ENCODE measurements at places on chromosomes 16 and 17.

GRCh38 chr17:75571197-75571884 lies 16.3 kb upstream of the MYO15B start:
- DNase-seq, result no peak

DNA sequence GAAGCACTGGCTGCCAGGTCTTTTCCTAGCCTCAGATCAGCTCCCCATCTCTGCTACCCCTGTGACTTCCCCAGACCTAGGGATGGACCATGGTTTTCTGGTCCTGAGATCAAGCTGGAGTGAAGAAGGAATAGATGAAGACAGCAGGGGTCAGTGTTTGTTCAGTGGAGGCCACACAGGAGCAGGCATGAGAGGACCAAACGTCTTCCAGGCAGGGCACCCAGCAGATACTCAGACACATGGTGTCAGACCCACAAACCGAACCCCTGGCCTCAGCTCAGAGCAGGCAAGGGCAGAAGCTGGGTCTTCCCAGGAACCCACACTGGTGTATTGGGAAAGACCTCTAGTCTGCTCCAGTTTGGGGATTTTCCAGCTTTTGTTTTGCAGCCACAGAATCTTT lies 189.7 kb downstream of the IRX5 start:
- DNase-seq, result no peak

- DNase-seq, result no peak
These were observed 106.2 kb downstream of the PHKB start for GRCh38 chr16:47567321-47567720.

- no peak for DNase-seq
These were observed 8.6 kb upstream of the DUSP14 start for GRCh38 chr17:37481001-37481665.

DNA sequence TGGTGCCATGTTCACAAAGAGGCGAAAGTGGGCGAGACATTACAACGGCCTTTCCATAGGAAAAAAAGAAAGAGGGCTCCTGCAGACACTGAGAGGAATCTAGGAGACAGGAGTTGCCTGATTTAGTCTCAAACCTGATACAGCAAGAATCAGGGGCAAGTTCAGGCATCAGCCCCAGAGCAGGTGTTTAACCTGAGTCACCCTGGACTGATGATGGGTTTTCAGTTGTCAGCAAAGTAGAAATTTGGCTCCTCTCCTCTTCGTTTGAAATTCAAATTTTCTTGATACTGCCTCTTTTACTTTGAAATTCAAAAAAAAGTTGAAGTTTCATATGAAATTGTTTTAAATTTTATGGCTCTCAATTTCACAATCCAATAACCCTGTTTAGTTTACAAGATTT lies 189.5 kb downstream of the ABCC12 start:
- DNase-seq, result no peak

DNA sequence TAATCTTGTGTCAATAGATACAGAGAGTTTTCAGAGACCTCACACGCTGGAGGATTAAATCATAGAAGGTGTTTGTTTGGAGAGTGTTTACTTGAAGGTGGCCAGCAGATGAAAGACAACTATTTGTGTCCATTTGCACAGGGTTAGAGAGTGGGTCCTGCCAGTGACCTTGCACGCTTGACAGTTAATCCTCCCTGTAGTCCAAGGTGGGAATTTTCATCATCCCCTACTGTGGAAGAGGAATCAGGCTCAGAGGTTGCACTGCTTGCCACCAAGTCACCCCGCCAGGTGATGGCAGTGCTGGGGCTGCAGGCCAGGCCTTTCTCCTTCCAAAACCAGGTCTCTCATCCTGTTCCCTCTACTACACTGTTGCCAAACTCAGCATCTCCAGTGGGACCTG lies 12.3 kb downstream of the CDH1 start:
- no peak for DNase-seq

DNA sequence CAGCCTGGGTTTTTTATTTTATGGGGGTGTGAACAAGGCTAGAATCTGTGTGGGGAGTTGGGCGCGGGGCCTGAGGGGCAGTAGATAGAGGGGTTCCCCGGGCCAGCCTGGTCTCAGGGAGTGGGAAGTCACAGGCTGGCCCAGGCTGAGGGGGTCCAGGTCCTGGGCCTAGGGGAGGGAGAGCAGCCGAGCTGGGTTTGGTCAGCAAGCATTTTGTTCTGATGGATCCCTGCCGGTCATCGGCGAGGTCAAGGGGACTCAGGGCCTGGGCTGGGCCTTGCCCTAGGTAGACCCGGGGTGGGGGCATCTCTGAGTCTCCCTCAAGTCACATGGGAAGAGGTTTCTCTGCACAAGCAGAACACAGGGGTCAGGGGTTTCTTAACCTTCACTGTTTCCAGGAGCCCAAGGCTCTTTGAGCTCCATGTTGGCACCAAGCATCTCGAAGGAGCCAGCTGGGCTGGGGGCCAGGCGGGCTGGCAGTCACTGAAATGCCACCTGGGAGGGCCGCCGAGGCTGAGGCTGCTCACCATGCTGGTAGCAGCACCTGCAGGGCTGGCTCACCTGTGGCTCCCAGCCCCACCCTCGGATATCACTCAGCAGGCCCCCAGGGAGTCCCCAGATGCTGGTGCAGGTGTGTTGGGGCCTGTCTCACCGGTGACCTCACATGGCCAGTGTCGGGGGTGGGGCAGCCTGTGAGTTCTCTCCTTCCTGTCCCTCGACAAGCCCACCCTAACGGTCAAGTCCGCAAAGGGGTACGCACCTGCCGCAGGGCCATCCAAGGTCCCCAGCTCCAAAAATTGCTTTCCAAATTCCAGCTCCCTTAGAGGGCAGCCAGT lies 41.0 kb downstream of the SLC7A5 start:
- DNase-seq, result no peak

GRCh38 chr17:59330053-59330942 lies 1.2 kb upstream of the YPEL2 start:
- DNase-seq, result no peak

- peak; percentile 10 for DNase-seq
These were observed 90.5 kb upstream of the SOX9 start for GRCh38 chr17:72030067-72030899.

GRCh38 chr16:85562093-85562786 lies 50.9 kb upstream of the GSE1 start:
- DNase-seq, result no peak

DNA sequence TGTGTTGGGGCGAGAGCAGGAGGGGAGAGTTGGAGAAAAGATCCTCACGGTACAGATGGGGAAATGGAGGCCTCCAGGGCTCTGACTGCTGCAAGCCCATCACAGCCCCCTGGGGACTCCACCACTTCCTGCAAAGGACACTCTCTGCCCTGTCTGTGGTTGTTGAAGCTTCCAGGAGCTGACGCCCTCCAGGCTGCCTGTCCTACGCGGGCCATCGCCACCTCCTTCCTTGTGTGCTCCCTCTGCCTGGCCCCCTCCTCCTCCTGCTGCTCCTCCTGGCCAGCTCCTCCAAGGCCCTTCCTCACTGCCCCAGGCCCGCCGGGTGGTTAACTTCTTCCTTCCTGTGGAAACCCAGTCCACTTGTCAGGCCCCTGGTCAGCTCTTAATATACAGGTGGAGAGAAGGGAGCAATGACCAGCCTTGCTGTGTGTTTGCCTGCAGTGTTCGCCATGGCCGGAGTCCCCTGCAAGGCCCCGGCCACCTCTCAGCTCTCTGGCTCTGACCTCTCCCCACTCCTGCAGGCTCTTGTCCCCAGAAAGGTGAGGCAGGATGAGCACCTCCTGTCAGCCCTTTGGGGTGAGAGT lies 18.4 kb upstream of the STAC2 start:
- no peak for DNase-seq

- DNase-seq, result no peak
These were observed 24.0 kb upstream of the CIBAR2 start for GRCh38 chr16:85136213-85136701.
